ENCODE measurements at places on chromosomes 3 and 15.
A peak's percentile ranks its signal among the peaks of the same experiment; 100 is the strongest.

GRCh38 chr15:74320352-74321247, 46.8 kb downstream of the CYP11A1 start:
- DNase-seq: no peak

DNA sequence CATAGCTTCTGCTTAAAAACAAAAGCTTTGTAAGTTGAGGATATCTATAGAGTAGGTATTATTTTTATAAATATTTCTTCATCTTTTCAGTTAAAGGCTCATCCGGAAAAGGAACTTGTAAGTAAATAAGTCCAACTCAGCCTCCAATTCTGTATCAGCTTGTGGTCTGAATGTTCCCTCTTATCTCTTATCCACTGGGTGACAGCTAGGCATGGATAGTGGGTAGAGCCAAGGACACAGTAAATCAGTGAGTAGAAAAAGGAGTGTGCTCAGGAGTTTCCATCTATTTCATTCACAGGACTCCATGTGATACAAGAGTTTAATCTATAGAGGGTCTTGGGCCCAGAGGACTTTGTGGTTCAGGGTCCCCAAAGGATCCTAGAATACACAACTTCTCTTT, 50.9 kb downstream of the FRMD5 start:
- DNase-seq: no peak

GRCh38 chr15:99017322-99017701, 9.7 kb upstream of the PGPEP1L start:
- no peak for DNase-seq

DNA sequence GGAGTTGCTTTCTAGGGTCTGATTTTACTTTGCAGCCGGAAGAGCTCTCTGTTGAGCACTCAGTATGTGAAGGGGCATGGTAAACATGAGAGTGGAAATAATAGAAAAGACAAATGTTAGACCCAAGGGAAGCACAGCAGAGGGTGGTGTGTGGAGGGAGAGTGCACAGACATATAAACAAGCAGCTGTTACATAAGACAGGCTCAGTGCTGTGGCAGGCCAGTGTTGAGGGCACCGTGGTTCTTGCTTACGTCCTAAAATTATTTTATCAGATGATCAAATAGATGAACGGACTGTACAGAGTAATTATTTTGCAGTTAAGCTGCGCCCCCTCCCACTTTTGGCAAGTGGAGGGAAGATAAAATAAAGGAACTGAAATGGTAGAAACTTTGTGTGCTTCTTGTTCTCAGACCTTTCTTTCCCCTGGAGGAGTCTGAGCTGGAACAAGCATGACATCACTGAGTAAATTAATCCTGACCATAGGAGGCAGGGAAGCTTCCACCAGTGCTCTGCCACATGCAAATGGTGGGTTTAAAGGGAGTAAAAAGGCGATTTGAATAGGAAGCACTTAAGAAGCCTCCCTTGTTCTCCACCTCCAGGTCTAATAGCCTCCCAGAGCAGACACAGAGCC, 205.6 kb downstream of the IL20RB start:
- no peak for DNase-seq

- DNase-seq: no peak
These were observed 5.6 kb upstream of the RBMS3 start for GRCh38 chr3:29275309-29275708.

- no peak for DNase-seq
These were observed 766.3 kb downstream of the ZNF385D start for GRCh38 chr3:20984594-20985205.

DNA sequence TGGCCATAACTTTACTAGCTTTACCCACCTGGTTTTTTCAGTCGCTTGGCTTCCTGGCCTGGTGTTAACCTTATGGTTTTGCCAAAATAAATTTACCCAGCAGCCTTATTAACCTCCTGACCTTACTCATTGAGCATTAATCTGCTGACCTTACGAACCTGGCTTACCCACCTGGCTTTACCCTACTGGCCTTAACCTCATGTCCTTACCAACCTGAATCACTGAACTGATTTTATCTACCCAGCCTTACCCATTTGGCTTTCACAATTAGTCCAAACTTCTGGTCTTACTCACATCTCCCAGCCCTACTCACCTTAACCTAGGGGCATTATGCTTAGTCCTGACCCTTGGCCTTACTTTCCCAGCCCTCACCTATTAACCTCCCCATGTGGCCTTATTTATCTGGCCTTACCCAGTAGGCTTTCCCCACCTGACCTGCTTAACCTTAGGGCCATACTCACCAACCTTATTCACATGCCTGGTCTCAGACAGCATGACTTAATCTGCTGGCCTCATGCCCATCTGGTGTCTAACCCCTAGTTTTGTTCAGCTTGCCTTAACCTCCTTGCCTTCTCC, 93.4 kb downstream of the IL12A start:
- DNase-seq: no peak

DNA sequence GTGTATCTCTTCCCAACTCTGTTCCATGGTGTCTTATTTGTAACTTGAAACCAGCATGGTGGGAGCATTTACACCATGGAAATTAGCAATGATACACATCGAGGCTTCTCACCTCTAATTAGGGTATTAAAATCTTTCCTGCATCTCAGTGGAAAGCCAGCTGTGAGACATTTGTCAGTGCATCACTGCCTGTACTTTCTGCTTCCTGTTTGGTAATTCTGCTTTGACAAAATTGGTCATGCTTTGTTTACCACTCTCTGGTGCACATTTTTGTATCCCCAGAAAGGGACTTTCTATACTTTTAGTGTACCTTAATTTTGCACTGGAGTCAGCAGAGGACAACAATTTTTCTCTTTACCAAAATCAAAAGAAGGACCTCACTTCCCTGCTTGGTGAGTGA, 402.1 kb downstream of the PDCD6IP start:
- no peak for DNase-seq

DNA sequence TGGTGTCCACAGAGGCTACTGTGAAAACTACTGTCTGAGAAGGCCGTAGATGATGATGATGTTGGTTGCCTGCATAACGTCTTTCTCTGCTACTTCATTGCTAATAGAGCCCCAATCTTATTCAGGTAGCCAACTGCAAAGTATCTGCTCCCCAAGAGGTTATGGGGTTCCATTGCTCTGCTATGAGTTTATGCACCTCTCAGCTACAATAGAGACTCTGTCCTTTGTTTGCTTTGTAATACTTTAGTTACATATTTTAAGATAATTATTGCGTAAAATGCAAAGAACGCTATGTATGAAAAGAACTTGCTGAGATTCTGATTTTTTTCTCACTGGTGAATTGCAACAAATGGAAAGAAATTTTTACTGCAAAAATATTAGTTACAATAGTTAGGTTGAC, 27.8 kb upstream of the GMPPB start:
- DNase-seq: no peak

DNA sequence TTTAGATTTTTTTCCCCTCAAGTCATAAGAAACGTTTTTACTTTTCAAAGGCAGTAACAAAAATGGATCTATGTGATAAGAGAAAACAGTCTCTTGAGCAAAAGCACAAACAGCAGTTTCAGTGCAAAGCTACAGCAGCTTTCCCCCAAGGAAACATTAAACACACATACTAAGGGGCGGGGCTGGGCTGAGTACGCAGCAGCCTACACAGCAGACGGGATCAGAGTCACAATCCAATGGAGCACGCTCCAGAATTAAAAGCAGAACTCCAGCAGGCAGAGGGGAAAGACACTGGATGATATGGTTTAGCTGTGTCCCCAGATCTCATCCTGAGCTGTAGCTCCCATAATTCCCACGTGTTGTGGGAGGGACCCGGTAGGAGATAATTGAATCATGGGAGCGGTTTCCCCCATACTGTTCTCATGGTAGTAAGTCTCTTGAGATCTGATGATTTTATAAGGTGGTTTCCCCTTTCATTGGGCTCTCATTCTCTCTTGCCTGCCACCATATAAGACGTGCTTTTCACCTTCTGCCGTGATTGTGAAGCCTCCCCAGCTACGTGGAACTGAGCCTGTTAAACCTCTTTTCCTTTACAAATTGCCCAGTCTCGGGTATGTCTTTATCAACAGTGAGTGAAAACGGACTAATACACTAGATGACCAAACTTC, 116.2 kb upstream of the SLCO3A1 start:
- DNase-seq: no peak

DNA sequence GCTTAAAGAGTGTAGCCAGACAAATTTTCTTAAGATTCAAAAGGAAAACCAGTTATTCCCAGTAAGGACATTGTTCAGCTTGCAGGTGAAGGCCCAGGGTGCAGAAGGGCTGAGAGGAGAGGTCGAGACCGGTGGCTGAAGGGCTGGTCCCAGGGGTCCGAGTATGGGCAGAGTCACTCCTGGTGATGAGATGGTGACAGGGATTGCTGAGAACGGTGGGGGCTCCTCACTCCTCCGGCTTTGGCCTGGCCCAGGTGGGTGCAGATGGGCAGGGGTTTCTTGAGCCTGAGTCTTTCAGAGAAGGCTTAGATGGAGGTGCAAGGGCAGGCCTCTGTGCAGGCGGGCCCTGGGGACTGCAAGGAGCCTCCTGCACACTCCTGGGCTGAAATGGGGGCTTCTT, 56.2 kb downstream of the ZNF445 start:
- no peak for DNase-seq

DNA sequence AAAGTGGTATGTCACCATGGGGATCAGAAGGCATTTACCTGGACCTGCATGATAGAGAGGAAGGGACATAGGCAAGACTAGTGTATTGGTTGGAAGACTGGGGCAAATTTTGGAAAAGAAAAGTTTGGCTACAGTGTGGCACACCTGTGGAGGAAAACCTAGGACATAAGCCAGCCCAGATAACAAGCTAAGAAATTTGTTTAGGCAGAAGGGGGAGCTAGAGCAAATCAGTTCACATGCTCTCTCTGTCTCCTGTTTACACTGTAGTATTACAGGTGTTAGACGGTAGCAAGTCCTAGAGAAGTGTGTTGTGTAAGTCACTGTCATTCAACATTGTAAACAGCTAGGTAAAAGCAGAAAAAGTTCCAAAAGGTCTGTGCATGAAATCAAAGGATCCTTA, 11.9 kb upstream of the ALDH1A2 start:
- DNase-seq: no peak

DNA sequence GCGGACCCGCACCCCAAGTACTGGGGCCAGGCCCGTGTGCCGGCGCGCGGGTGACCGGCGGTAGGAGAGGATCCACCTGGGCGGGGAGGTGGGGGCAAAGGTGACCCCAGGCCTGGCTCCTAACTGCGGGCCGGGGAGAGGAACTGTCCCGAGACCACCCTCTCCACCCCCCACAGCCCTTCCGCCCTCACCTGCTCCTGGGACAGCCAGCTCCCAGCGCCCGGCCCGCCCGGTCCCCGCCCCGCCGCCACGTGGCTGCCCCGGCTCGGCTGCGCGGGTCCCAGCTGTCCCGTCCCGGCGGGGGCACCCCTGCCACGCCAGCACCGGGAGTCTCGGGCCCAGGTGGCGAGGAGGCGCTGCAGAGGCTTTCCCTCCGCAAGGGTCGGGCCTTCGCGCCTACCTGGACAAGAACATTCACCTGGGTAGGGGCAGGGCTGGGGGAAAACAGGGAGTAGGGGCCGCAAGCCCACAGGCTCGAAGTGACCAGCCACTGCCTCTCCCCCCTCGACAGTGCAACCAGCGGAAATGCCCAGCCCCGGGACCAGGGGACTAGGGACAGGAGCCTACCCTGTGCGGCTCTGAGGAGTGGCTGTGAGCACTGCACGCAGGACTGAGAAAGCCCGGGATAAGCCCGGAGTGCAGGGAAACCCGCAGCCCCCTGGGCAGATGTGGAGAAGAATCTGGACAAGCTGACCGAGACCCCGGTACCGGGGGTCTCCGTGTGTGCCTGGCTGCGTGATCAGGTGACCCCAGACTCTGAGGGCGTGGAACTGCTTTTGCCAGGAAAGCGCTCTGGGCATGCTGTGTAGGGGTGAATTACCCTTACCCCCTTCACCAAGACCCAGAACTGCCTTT, at the start of gene SLC12A8:
Gene SLC12A8, minus strand, starts transcription at position 240 of the 855 bp plus-strand sequence. CDS start 1,399 bp downstream, outside the sequence.
- DNase-seq: no peak

DNA sequence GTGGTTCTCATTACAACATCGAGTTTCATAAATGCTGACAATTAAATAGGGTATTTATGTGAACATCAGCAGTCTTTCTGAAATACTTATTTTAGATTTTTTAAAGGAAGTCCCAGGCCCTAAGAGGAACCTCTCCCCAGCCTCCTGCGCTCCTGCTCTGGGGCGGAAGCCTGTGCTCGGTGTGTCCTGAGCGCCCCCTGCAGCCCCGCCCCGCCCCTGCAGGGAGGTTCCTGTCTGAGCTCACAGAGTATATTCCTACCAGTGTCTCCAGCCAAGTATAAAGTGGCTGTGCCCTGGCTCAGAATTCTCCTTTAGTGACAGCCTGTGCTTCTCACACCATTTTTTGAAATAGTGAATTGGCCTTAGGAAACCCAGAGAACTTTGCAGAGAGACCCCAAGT, 567.9 kb downstream of the GOLGA6L6 start:
- peak; percentile 12 for DNase-seq

DNA sequence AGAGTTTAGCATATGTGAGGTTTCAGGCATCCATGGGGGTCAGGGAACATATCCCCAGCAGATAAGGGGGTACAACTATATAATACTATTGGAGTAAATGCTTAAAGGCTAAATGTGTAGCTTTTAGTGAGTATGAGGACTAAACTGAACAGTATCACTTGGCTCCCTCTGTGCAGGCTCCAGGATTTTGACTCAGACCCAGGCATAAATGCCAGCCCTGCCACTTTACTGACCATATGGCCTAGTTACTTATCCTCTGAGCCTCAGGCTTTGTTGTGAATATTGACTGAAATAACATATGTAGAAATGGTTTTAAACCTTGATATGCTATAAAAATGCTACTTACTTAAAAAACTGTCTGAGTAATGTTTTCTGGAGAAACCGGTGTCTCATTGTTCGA, 151.6 kb downstream of the CHST2 start:
- no peak for DNase-seq

GRCh38 chr15:65935391-65935790, 66.1 kb downstream of the RAB11A start:
- DNase-seq: no peak

DNA sequence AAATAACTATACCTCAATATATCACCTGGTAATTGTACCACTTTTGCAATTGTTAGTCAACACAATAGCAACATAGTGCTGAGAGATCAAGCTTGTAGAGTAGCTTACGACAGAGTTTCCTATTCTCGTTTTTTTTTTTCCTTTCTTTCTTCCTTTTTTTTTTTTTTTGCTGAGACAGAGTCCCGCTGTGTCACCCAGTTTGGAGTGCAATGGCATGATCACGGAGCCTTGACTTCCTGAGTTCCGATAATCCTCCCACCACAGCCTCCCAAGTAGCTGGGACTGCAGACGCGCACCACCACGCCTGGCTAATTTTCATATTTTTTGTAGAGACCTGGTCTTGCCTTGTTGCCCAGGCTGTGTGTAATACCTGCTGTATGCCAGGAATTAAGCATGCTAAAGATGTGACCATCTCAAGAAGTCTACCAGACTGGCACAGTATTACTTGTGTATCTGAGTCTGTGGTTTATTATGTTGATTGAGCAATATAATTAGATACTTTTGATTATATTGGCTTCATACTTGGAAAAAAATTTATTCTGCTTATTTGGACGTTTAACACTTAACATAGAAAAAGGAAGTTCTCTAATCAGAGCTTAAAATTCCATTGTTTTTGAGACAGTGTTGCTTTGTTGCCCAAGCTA, 3.0 kb downstream of the SELENOT start:
- DNase-seq: no peak

- no peak for DNase-seq
These were observed 237.5 kb downstream of the P3H2 start for GRCh38 chr3:189883113-189883753.

All from activated T-cell treated with anti-CD3 and anti-CD28 coated beads for 48 hours (primary cell).